ENCODE measurements at places on chromosomes 4 and X. TPM values are rescaled to one million over a fixed set of nuclear protein-coding genes. Genes with fewer than 3 reads are reported as not detected.

Gene MAGEB10
- total RNA-seq: not detected

Gene SERPINA7
- not detected for total RNA-seq

Gene UGT2B7
- total RNA-seq: not detected

Gene SLC25A4
- 89.1 TPM for total RNA-seq

Gene NALF2
- 0.28 TPM for total RNA-seq

Gene CENPE
- 1.1 TPM for total RNA-seq

Gene SPANXA1
- not detected for total RNA-seq

Gene CCDC160
- total RNA-seq: not detected

Gene ATP1B4
- total RNA-seq: not detected

Gene ADH7
- not detected for total RNA-seq

Gene CXCL10
- not detected for total RNA-seq

Gene TBX22
- not detected for total RNA-seq

Gene CSN1S1
- not detected for total RNA-seq

Gene IGFBP7
- total RNA-seq: 834 TPM

Gene UGT8
- 0.55 TPM for total RNA-seq

Gene DGAT2L6
- total RNA-seq: not detected

Gene PCYT1B
- total RNA-seq: 0.71 TPM

Gene XPNPEP2
- total RNA-seq: 3.4 TPM

Gene GLOD5
- total RNA-seq: not detected

Gene FGFRL1
- 10.0 TPM for total RNA-seq

Gene LNX1
- 2.8 TPM for total RNA-seq

Gene MAGEE1
- total RNA-seq: 2.1 TPM

Gene SPANXC
- not detected for total RNA-seq

Gene ARHGAP4
- total RNA-seq: 18.2 TPM

Gene CXXC4
- 3.2 TPM for total RNA-seq

Gene NXF2B
- total RNA-seq: not detected

Gene RNF212
- 4.6 TPM for total RNA-seq

Gene KLF8
- 9.1 TPM for total RNA-seq

Gene CABS1
- not detected for total RNA-seq

Gene PDE6B
- not detected for total RNA-seq

Gene AR
- 9.1 TPM for total RNA-seq

Gene SMPX
- total RNA-seq: 111 TPM

Gene SFRP2
- total RNA-seq: 64.8 TPM

Gene PF4V1
- not detected for total RNA-seq

Gene SPP1
- total RNA-seq: 30.4 TPM

Gene RAB39B
- 0.28 TPM for total RNA-seq

Gene PAGE2
- total RNA-seq: not detected
